ENCODE measurements at places on chromosomes 16 and 17. TPM values are rescaled to one million over a fixed set of nuclear protein-coding genes. Genes with fewer than 3 reads are reported as not detected.
A peak's percentile ranks its signal among the peaks of the same experiment; 100 is the strongest.

GNAO1 gene
- 2.8 TPM for polyA plus RNA-seq

CCR7 gene
- polyA plus RNA-seq: 0.57 TPM

KRT28 gene
- not detected for polyA plus RNA-seq

MPP2 gene
- 23.4 TPM for polyA plus RNA-seq

PDE6G gene
- 0.85 TPM for polyA plus RNA-seq

HS3ST4 gene
- 0.15 TPM for polyA plus RNA-seq

DHRS7C gene
- not detected for polyA plus RNA-seq

DNA sequence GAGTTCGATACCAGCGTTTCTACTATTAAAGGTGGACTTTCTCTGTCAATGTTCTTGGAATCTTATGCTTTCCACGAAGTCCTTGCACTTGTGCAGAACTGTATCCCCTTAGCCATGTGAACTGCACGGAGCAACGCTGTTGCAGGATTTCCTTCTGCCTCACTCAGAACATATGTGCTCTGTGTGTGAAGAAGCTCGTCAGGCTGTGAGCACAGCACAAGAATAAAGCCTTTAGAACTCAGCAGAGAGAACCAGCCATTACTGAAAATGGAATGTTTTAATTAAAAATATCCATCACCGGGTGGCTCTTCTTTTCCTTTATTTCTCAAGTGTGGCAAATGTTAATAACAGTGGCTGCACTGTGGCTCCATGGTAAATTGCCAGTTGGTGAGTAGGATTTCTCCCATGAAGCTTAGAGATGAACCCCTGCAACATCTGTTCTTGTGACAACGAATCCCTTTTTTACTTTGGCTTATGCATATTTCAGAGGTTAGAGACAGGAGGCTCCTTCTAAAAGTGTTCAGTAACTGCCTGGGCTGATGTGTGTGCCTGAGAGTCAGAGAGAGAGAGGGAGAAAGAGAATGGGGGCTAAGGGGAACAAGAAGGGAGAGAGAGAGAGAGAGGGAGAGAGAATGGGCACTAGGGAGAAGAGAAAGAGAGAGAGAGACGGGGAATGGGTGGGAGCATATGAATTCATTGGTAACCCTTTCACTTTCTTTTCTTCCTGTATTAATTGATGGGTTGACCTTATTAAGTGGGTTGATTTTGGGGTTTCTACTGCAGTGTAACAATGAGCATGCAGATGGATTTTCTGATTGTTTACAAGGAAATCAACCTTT is 50.0 kb downstream of the RPTOR start:
- DNase-seq: no peak

- no peak for DNase-seq
Measured at GRCh38 chr16:11672206-11673090, 4.2 kb downstream of the SNN start.

GRCh38 chr16:57972306-57972705 is 1.4 kb upstream of the CNGB1 start:
- DNase-seq: no peak

DNA sequence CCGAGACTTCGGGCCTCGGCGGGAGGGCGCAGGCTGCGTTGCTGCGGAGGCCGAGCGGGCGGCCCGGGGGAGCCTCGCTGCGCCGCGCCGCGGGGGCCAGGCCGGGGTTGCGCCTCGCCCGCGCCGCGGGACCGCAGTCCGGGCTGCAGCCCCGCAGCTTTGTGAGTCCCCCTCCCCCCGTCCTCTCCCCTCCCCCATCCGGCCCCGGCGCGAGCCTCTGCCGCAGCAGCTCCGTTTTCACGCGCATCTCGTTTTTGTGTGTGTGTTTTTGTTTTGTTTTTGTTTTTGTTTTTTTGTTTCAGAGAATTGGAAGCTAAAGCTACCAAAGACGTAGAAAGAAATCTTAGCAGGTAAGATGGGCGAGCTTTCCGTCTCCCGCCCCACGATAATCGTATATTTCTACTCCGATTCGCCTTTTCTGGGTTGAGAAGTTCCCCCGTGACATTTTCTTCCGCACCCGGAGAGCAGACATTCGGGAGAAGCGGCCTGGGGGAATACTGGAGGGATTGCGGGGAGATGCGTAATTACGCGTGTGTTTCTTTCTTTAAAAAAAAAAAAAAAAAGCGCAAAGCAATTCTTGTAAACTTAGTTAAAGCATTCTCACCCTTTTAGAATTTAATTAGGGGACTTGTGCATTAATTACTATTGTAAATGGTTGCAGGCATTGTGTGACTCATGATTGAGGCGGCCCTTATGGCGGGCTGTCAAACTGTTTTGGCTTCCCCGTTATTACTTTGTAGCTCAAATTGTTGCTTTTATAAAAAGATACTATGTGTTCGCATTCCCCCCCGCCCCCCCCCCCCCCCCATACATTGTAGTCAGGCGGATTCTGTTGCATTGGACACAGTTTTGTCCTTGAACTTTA is 732 bp downstream of the TNRC6A start:
- DNase-seq: peak; percentile 24

DNA sequence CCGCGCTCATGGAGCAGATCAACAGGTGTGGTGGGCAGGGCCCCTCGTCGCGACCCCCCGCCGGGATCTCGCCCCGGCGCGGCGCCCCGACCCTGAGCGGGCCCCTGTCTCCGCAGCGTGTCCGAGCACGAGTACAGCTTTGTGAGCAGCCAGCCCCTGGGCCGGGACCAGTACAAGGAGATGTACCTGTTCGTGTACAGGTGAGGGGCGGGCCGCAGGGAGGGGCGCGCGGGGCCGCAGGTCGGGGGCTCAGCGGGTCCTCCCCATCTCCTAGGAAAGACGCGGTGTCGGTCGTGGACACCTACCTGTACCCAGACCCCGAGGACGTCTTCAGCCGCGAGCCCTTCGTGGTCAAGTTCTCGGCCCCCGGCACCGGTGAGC is 848 bp downstream of the DNASE1L2 start:
- no peak for DNase-seq

DNA sequence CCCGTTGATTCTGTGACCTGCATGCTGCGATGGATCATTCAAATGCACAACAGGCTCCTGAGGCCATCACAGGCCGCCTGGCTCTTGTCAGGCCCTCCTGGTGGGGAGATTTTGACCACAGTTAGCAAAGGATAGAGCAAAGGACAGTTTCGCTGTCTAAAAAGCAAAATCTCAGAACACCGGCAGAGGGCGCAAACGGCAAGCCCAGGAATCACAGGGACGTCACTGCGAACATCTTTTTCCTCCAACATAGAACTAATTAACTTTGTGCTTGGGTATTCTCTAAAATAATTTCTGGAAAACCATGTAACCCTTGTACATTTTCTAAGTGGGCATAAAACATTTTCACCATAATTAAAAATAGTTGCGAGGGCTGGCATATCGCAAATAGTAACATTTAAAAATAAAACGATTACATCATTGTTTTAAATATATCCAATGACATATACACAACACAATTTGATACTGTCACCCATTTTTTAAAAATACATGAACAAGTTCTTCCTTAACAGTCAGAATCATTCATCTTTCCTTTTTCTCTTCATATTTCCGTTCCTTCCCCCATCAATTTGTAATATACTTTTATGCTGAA is 19.7 kb upstream of the SLC47A1 start:
- DNase-seq: peak; percentile 75

- no peak for DNase-seq
Measured at GRCh38 chr17:36507266-36507665, 20.8 kb downstream of the ZNHIT3 start.

DNA sequence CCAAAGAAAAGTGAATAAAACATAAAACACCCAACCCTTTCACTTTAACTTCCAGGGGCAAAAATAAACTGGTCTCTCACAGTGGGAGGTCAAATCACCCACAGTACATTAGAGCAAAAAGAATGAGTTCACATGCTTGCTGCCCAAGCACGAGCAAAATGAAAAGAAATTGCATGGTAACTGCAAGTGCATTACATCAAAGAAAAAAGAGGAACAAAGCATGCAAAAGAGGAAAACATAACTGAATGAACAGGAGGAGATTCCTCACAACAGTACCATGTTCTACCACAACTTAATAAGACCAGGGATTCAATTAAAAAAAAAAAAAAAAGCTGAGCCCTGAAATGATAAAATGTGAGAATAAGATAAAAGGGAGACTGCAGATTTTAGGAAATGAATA is 12.3 kb downstream of the DNAH2 start:
- no peak for DNase-seq

DNA sequence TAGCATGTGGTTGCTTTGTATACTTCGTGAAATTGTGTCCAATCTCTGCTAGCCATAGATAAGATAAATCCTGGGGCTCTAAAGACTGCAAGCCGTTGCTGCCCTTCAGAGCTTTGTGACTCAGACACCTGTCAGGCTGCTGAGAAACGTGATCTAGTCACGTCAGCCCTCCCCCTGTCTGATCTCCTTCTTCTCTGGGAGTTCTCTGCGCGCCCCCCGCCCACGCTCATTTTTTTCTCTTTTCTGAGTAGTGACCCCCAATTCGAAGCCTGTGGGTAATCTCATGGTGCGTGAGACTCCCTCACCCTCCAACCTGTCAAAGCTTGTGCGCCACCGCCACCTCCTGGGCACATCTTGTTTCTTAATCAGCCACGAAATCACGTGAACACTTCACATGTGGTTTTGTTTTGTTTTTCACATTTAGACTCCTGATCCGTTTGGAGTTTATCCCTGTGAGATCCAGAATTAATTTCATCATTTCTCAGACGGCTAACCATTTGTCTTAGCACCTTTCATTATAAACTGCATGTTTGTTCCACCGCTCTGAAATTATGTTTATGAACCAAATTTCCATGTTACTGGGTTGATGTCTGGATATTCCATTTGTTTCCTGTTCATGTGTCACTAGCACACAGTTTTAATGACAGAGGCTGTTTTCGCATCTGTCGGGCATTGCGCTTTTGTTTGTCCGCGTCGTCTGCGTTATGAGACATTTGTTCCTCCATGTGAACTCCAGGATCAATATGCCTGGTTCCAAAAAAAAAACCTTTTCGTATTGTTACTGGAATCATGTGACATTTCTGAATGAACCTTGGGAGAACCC is 977 bp upstream of the ZNF778 start:
- peak; percentile 86 for DNase-seq

GRCh38 chr17:4246674-4247073 is 17.1 kb downstream of the ANKFY1 start:
- DNase-seq: no peak

- DNase-seq: no peak
Measured at GRCh38 chr17:8954339-8954738, 11.2 kb downstream of the PIK3R5 start.

- DNase-seq: no peak
Measured at GRCh38 chr17:41308918-41309359, at the start of gene KRTAP16-1. Gene KRTAP16-1, minus strand, starts transcription at chr17:41309309. Its CDS starts 56 bp downstream, at chr17:41309253.

DNA sequence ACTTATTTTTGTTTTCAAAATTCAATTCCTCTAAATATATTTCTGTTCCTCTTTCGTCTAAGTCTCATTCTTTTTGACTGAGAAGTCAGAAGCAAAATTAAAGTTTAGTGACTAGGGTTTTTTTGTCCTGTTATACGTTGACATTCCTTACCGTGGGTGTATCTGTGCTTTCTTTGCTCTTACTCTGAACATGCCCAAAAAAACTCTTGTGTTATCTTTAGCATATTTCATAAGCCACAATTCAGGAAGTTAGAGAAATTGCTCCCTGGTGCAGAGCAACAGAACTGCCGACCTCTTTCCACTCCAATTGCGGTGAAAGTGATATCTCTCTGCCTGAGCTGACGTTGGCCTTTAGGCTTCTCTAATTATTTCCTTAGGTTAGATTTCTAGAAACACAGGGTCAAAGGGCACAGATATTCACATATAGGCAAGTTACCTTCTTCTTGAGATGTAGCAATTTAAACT is 65.7 kb downstream of the CENPV start:
- no peak for DNase-seq

DNA sequence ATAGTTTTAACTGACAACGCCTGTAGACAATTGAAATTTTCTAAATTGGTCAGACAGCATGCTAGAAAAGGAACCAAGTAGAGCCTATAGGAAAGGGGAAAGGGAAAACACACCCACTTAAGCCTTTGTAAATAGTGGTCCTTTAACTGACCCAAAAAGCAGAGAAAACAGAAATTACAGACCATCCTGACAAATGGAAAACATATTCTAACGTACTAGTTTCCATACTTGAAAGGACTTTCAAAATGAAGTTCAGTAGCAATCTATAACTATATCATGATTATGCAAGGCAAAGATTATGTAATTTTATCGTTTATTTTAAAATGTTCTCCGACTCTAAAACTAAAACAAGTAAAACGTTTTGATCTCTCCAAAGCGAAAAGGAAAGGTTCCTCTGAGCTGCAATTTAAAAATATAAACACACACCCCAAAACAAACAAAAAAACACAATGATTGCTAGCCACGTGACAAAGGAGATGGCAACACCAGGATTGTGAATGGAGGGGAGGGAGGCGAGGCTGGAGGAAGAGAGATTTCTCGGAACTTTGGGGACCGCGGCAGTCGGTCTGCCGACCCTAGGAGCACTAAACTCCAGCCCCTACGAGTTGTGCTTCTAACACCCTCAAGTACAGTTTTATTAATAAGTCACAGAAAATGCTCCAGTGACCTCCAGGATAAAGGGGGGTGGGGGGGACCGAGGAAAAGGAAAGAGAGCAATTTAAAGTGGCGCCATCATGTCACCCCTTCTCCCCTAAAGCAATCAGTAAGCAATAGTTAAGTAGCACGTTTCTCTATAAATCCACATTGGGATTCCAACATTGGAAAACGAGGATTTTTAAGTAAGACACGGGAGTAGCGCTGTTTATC is 1.7 kb downstream of the KANSL1 start:
- DNase-seq: peak; percentile 51

- no peak for DNase-seq
Measured at GRCh38 chr17:62188713-62189112, 123.6 kb upstream of the MED13 start.

DNA sequence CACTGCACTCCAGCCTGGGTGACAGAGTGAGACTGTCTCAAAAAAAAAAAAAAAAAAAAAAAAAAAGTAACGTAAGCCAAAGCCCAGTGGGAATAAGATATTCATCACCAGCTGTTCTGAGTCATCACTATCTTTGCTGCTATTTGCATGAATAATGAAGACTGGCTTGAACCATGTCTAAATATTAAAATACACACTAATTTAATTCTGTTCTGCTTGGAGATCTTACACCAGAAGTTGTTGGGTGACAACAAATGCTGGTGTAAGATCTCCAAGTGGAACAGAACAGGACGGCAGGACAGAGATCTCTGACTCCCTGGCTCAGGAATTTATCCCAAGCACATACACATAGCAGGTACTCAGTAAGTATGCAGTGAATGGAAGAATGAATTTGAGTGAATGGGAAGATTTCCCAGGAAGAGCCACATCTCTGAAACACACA is 19.6 kb downstream of the DNAH17 start:
- no peak for DNase-seq
